Heart left ventricle (tissue), 16 donors: ENCODE measurements at places on chromosomes 3 and 15. TPM values are rescaled to one million over a fixed set of nuclear protein-coding genes. Genes with fewer than 3 reads are reported as not detected.
A peak's percentile ranks its signal among the peaks of the same experiment; 100 is the strongest.

DNA sequence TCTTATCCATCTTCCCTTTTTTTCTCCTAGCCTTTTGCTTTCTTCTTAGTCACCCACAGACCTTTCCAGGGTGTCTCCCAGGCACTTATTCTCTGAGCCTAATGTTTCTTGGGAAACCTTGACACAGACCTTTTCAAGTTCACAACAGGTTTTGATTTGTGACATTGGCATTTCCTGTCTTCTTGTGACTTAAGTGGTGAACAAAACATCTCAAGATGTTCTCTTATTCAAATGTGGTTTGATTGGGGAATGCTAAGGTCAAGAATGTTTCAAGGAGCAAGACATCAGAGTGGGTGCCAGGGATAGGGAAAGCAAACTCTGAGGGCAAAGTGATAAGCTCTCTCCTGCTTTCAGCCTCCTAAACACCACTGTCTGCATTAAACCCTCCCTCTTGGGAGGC lies 68.2 kb upstream of the GSK3B start:
- no peak overlapping the region for H3K4me3 ChIP-seq
- no peaks in the 10 kb centered on the region for H3K36me3 ChIP-seq
- no peak overlapping the region for H3K27ac ChIP-seq
- no peaks in the 10 kb centered on the region for H3K27me3 ChIP-seq
- no peak for DNase-seq

GRCh38 chr15:97547381-97547780 lies 413.1 kb upstream of the ARRDC4 start:
- no peak overlapping the region for H3K27ac ChIP-seq
- no peaks in the 10 kb centered on the region for H3K36me3 ChIP-seq
- no peak overlapping the region for H3K4me3 ChIP-seq

SRPRB gene
- polyA plus RNA-seq = 55.0 TPM

DNA sequence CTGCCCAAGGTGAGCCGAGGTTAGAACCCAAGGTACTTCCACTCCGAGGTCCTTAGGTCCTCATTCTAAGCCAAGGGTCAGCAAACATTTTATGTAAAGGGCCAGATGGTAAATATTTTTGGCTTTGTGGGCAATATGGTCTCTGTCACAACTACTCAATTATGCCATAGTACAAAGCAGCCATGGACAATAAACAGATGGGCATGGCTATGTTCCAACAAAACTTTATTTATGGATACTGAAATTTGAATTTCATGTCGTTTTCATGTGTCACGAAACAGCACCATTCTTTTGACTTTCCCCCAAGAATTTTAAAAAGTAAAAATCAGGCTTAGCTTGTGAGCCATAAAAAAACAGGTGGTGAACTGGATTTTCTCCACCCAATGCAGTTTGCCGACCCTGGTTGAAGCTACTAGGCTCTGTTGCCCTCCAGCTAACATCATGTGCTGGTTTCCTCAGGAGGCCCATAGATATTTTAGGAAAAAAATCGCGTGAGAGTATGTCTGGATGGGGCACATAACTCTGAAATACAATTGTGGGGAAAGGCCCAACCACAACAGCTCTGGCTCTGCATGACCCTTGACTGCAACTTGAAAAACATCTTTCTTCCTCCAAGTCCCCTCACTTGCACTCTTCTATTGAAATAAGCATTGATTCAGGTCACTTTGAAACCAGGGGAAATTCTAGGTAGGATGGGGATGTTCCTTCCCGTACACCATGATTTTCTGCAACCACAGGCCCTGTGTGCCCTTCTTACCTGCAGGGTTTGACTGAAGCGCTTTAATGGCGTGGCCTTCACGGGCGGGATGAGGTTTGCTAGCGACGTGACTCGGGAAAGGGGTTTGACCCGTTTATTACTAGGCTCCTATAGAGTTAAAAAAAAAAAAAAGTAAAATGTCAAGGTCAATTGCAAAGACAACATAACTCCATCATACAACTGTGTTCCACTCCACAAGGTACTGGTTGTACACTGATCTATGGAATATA lies 28.5 kb downstream of the ARHGEF3 start:
- peaks cover 26% of the 10 kb centered on the region for H3K36me3 ChIP-seq
- no peak overlapping the region for H3K4me3 ChIP-seq
- no peak for DNase-seq
- H3K4me1 ChIP-seq = peaks cover 65% of the 10 kb centered on the region
- H3K27me3 ChIP-seq = no peaks in the 10 kb centered on the region
- H3K27ac ChIP-seq = no peak overlapping the region

DNA sequence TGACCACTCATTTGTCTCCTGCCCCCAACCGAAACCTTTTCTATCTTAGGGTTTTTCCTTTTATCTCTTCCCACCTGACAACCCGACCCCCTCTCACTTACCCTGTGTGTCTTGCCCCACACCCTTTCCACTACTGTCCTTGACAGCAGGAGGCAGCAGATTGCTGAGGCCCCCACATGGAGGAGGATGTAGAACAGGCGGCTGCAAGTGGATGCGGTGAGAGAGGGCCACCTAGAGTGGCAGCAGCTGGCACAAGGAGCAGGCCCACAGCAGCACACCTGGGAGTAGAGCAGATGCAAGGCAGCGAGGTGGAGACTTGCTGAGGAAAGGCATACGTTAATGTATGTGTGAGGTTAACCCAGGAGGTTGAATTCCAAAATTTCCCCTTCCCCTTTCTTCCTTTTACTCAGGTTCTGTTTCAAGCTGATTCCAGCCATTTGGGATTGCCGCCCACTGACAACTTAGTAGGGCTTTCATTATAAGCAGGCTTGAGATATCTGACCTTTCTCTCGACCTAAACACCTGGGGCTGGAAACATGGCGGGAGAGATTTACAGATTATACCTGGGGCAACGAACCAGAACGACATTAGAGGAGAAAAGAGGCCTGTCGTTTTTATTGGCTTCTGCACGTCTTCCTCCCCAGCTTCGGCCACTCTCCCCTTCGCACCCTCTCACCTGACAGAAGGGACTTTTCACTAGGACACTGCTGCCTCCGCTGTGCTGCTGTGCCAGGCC lies 643 bp downstream of the SERINC4 start:
- DNase-seq = no peak
- no peak overlapping the region for H3K4me3 ChIP-seq
- H3K4me1 ChIP-seq = peaks cover 4% of the 10 kb centered on the region
- H3K27me3 ChIP-seq = no peaks in the 10 kb centered on the region

DNA sequence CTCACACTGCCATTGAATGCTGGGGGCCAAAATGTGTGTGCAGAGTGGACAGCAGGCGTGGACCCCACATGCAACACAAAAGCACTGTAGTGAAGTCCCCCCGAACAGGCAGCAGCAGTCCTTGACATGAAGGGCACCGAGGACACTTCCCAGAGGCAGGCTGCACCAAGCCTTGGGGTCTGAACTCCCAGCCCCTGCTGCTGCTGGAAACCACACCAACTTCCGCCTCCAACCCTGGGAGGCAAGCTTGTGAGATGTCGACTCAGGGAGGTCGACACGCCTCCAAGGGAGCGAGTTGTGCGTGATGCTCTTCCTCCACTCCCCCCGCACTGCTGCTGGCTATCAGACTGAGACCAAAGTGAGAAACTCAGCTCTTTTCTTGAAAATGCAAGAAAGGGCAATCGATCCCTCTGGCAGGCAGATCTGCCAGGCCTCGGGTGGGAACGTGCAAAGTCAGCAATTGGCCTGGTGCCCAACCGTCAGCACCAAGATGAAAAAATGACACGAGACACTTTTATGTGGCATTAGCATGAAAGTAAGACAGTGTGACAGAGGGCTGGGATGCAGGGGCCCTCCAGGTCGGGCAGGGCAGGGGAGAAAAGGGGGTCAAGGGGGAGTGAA lies 43.6 kb downstream of the WHAMM start:
- H3K27ac ChIP-seq = no peak overlapping the region
- DNase-seq = no peak
- H3K4me3 ChIP-seq = no peak overlapping the region
- peaks cover 5% of the 10 kb centered on the region for H3K4me1 ChIP-seq

MLF1 gene
- 93.5 TPM for polyA plus RNA-seq

LINGO1 gene
- polyA plus RNA-seq = 1.3 TPM

IGSF10 gene
- polyA plus RNA-seq = 0.36 TPM

GRCh38 chr3:125141596-125142419 lies 70.7 kb downstream of the SLC12A8 start:
- H3K4me3 ChIP-seq = peak overlapping the region; percentile 48
- H3K27me3 ChIP-seq = no peaks in the 10 kb centered on the region
- DNase-seq = peak; percentile 86

DNA sequence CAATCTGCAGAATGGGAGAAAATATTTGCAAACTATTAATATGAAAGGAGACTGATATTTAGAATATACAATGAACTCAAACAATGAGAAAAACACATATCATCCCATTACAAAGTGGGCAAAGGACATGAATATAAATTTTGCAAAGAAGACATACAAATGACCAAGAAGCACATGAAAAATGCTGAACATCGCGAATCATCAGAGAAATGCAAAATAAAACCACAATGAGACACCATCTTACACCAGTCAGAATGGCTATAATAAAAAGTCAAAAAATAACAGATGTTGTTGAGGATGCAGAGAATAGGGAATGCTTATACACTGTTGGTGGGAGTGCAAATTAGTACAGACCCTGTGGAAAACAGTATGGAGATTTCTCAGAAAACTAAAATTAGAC lies 83.6 kb downstream of the RAP2B start:
- no peaks in the 10 kb centered on the region for H3K27me3 ChIP-seq
- no peak overlapping the region for H3K4me3 ChIP-seq
- DNase-seq = no peak
- no peaks in the 10 kb centered on the region for H3K36me3 ChIP-seq
- no peak overlapping the region for H3K27ac ChIP-seq

NR1I2 gene
- polyA plus RNA-seq = 0.11 TPM
